ENCODE measurements at places on chromosomes 2 and 18. TPM values are rescaled to one million over a fixed set of nuclear protein-coding genes. Genes with fewer than 3 reads are reported as not detected.

The CD207 gene
- not detected for total RNA-seq

GRCh38 chr18:51498085-51498855 is 300.8 kb upstream of the MEX3C start:
- no peak for DNase-seq

DNA sequence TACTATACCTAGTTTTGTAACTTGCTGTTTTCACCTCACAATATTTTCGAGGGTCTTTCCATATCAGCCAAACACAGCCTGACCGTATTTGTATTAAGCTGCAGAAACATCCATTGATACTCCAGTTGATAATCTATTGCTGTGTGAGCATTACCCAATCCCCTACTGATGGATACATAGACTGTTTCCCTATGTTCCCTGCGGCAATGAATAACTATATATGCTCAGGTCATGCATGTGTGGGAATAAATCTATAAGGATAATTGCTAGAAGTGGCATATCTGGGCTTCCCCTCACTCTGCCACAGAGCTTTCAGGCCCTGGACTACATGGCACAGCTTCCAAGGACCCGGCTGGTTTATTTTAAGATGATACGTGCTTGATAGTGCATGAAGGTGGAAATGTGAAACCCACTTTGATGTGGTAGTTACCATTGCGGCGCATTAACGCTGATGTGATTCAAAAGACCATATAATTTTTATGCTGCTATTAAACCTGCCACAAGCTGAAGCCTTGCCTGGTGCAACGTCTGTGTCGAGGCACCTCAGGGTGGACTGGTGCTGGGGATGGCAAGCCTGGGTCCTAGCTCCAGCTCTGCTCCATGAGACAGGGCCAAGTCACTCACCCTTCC is 130.8 kb upstream of the MSH6 start:
- DNase-seq: no peak

The CMPK2 gene
- 10.2 TPM for total RNA-seq

All from Peyer's patch (tissue), 4 donors.